Ascending aorta (tissue), 2 donors: ENCODE measurements at places on chromosomes 11 and 22.

GRCh38 chr22:34395370-34395769 is 475.1 kb upstream of the LARGE1 start:
- H3K36me3 ChIP-seq = no peaks in the 10 kb centered on the region
- no peak overlapping the region for H3K4me3 ChIP-seq
- no peaks in the 10 kb centered on the region for H3K4me1 ChIP-seq
- DNase-seq = no peak
- no peaks in the 10 kb centered on the region for H3K27me3 ChIP-seq
- H3K27ac ChIP-seq = no peak overlapping the region

DNA sequence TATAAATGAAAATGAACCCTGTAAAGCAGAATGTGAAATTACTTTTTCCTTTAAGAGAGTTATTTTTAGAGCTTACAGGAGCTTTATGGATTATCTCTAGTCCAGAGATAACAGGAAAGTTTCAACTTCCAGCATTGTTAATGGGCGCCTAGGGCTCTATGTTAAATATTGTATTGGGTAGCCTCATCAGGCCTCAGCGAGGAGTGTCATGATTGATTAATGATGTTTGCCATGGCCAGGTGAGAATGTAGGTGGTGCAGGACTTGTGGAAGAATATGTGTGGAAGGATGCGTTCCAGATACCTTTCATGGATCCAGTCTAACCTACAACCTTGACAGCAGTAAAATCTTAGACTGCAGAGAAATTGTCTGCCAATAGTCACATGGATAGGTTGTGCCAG is 50.6 kb downstream of the ME3 start:
- no peak for DNase-seq
- H3K27ac ChIP-seq = peak overlapping the region; percentile 67
- H3K4me1 ChIP-seq = peaks cover 38% of the 10 kb centered on the region
- no peak overlapping the region for H3K4me3 ChIP-seq
- H3K36me3 ChIP-seq = no peaks in the 10 kb centered on the region

- no peak for DNase-seq
- no peak overlapping the region for H3K27ac ChIP-seq
- H3K4me1 ChIP-seq = peaks cover 63% of the 10 kb centered on the region
- no peaks in the 10 kb centered on the region for H3K36me3 ChIP-seq
- H3K27me3 ChIP-seq = no peaks in the 10 kb centered on the region
- H3K4me3 ChIP-seq = no peak overlapping the region
These were observed 48.2 kb downstream of the BCR start for GRCh38 chr22:23228503-23228902.

GRCh38 chr11:76214968-76215548 is 8.8 kb upstream of the WNT11 start:
- H3K36me3 ChIP-seq = no peaks in the 10 kb centered on the region
- no peaks in the 10 kb centered on the region for H3K4me1 ChIP-seq
- no peaks in the 10 kb centered on the region for H3K27me3 ChIP-seq
- H3K27ac ChIP-seq = no peak overlapping the region
- no peak for DNase-seq

- H3K36me3 ChIP-seq = no peaks in the 10 kb centered on the region
- no peaks in the 10 kb centered on the region for H3K27me3 ChIP-seq
- peaks cover 17% of the 10 kb centered on the region for H3K4me1 ChIP-seq
- DNase-seq = no peak
- H3K27ac ChIP-seq = no peak overlapping the region
- H3K4me3 ChIP-seq = no peak overlapping the region
These were observed 2.2 kb downstream of the MCHR1 start for GRCh38 chr22:40681451-40681850.

DNA sequence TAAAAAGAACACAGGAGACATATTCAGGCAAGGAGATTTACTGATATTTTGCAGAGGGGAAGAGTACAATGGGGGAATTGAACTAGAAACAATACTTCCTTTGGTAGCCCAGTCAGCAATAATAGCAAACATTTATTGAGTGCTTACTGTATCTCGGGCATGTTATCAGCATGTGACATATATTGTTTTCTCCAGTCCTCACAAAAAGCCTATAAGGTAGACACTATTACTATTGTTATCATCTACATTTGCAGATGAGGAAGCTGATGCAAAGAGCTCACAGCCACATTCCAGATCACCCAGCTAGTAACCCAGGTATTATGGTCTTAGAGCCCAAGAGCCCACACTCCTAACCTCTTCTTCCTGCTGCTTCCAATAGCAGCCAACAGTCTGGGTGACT is 27.9 kb downstream of the NAV2 start:
- H3K4me1 ChIP-seq = peaks cover 63% of the 10 kb centered on the region
- H3K4me3 ChIP-seq = no peak overlapping the region
- DNase-seq = no peak
- peak overlapping the region; percentile 14 for H3K27ac ChIP-seq
- no peaks in the 10 kb centered on the region for H3K27me3 ChIP-seq
- peaks cover 22% of the 10 kb centered on the region for H3K36me3 ChIP-seq

DNA sequence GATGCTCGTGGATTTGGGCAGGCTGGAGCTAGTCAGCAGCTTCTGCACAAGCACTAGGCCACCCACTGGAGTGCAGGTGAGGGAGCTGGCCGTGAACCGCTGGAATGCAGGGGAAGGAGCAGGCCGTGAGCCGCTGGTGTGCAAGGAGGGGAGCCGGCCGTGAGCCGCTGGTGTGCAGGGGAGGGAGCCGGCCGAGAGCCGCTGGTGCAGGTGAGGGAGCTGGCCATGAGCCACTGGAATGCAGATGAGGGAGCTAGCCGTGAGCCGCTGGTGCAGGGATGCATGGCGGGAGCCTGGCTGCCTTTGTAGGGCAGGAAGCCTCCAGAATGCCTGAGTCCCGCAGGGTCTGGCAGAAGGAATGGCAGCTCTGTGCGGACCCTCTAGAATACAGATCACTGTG is 4220.0 kb upstream of the OR11H1 start:
- no peak for DNase-seq
- H3K4me3 ChIP-seq = no peak overlapping the region
- H3K36me3 ChIP-seq = no peaks in the 10 kb centered on the region

DNA sequence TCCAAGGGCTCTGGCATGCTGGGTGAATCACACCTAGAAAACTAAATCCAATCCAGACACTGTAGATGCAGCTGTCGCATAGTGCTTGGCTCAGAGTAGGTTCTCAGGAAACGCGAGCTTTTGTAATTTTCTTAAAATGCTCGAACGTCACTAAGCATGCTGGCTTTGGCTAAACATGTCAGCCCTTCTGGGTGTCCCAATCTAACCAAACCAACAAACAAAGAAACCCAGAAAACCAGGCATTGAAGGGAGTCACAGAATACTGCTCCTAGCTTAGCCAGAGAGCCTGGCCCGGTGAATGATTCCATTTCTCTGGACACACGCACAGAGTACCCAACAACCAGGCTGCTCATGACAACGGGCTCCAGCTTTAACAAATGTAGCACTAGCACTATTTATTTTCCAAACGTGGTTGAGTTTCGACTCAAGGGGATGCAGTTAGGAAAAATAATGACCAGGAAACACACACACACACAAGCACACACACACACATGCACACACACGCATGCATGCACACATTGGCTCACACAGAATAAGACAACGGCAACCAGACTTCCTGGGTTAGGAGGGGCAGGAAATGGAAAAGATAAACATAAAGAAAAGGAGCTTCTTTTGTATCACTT is 492.6 kb downstream of the MIAT start:
- no peak for DNase-seq
- H3K4me1 ChIP-seq = no peaks in the 10 kb centered on the region
- H3K36me3 ChIP-seq = no peaks in the 10 kb centered on the region
- no peak overlapping the region for H3K27ac ChIP-seq
- H3K27me3 ChIP-seq = no peaks in the 10 kb centered on the region

DNA sequence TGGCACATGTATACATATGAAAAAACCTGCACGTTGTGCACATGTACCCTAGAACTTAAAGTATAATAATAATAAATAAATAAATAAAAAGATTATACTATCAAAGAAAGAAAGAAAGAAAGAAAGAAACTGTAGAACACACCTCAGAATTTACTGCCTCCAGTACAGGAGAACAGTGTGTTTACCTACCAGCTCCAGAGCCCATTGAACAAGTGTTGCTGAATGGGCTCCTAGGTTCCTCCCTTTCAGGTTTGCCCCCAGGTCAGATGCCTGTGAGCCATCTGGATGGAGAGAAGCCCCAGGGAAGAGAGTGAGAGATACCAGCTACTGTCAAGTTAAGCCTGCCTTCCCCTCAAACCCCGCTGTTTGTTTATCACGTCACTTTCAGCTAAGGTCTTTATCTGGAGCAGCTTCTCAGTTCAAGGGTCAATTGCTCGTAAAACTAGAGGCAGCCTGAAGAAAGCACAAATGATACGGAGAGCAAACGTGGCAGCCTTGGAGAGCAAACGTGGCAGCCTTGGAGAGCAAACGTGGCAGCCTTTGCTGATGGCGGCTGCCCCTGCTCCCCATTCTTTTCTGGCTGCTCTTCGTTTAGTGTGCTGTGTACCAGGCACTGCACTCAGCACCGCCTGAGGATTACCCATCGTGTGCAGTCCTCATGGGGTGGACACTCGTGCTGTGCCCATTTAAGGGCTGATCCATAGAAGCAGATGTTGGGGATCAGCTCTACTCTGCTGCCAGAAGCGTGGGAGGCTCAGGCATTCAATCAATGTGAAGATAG is 111.7 kb downstream of the ADAMTS15 start:
- no peak overlapping the region for H3K4me3 ChIP-seq
- no peaks in the 10 kb centered on the region for H3K27me3 ChIP-seq
- H3K4me1 ChIP-seq = no peaks in the 10 kb centered on the region
- no peak for DNase-seq

DNA sequence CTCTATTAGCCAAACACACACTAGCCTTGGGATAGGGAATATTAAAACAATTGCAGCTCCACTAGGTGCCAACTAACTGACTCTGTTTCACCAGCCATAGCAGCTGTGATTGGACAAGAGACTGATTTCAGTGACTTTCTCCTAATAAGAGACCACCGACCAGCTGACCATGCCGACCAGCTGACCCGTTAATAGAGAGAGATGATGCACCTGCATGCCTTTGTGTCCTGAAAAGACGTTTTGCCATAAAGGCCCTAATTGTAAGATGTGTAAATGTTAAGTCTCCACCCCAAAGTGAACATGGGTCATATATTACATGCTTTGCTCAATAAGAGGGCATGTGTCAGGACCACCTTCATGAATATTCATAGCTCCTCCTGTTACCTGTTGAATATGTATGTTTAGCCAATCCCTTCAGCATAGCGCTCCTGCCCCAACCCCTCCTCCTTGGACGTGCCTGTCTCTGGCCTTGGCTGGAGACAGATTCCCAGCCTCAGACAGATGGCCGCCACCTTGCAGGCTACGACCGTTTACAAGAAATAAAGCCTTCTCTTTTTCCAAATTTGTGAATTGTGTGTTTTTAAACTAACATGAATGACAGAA is 1.3 kb upstream of the NADSYN1 start:
- peaks cover 16% of the 10 kb centered on the region for H3K36me3 ChIP-seq
- H3K27ac ChIP-seq = peak overlapping the region; percentile 1
- H3K4me3 ChIP-seq = peak overlapping the region; percentile 68

- no peaks in the 10 kb centered on the region for H3K27me3 ChIP-seq
- H3K27ac ChIP-seq = no peak overlapping the region
- no peak for DNase-seq
- no peaks in the 10 kb centered on the region for H3K36me3 ChIP-seq
These were observed 69.2 kb downstream of the KIF18A start for GRCh38 chr11:28038775-28039174.

DNA sequence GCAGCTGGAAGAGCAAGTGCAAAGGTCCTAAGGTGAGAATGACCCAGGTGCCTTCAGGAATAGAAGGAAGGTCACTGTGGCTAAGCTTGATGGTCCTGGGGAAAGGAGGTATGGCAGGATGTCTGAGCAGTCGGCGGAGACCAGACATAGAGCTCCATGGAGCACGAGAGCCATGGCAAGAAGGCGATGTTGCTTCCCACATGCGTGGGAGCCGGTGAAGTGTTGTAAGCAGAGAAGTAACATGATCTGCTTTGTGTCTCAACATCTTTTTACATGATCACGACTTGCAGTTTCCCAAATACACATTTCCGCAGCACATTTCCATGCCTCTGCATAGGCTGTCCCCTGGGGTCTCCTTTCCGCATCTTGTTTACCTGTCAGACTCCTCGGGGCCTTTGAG is 231.9 kb downstream of the KIRREL3 start:
- DNase-seq = no peak
- H3K27me3 ChIP-seq = no peaks in the 10 kb centered on the region
- no peak overlapping the region for H3K27ac ChIP-seq
- H3K4me1 ChIP-seq = no peaks in the 10 kb centered on the region
- H3K36me3 ChIP-seq = no peaks in the 10 kb centered on the region

GRCh38 chr11:12469451-12469850 is 92.1 kb downstream of the PARVA start:
- no peaks in the 10 kb centered on the region for H3K27me3 ChIP-seq
- peaks cover 6% of the 10 kb centered on the region for H3K4me1 ChIP-seq
- H3K27ac ChIP-seq = peak overlapping the region; percentile 15
- H3K4me3 ChIP-seq = no peak overlapping the region
- no peak for DNase-seq

DNA sequence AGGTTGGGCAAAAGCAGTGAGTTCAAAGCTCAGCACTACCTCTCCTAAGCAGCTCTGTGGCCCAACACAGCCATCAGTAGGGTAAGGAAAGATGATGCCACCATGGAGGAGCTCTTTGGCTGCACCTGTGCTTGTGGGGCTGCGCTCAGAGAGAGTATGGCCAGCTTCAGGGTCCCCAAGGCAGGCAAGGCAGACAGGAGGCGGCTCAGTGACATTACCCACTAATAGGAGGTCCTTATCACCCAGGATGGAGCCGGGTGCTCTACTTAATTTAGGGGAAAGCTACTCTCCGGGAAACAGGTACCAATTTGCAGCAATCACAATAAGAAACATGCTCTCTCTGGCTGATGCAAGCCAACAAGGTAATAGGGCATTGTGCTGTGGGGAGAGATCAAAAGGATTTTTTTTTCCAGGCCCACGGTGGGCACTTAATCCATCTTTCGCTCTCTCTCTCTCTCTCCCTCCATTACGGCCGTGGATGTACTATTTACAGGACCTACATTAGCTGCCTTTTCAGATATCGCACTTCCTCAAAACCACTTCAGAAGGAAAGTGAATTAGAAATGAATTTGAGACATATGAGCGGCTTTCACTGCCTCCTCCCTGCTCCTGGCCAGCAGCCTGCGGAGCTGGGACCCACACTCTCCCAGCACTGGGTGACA is 446.3 kb downstream of the SOX6 start:
- no peaks in the 10 kb centered on the region for H3K27me3 ChIP-seq
- no peak overlapping the region for H3K4me3 ChIP-seq

DNA sequence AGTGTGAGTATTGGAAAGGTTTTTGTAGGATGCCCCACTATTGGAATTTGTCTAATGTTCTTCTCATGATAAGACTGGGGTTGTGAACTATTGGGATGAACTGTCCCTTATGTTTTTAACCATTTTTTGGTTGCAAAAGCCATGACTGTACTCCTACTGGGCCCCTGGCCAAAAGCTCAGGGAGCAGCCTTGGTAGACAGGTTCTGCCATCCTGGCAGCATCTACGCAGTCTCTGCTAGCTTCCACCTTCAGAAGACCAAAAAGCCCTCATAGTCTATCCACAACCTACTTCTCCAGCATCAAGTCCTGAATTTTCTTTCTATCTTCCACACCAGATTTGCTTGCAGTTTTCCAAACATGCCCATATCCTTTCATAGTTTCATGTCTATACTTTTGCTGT is 211.8 kb downstream of the TENM4 start:
- no peak overlapping the region for H3K27ac ChIP-seq
- H3K4me1 ChIP-seq = no peaks in the 10 kb centered on the region
- H3K4me3 ChIP-seq = no peak overlapping the region
- no peaks in the 10 kb centered on the region for H3K27me3 ChIP-seq
- no peak for DNase-seq
- no peaks in the 10 kb centered on the region for H3K36me3 ChIP-seq

- H3K36me3 ChIP-seq = peaks cover 21% of the 10 kb centered on the region
- peaks cover 19% of the 10 kb centered on the region for H3K4me1 ChIP-seq
- no peaks in the 10 kb centered on the region for H3K27me3 ChIP-seq
These were observed 11.2 kb upstream of the IL18BP start for GRCh38 chr11:71987521-71987920.
